ENCODE measurements at places on chromosomes 1 and 21.
A peak's percentile ranks its signal among the peaks of the same experiment; 100 is the strongest.

DNA sequence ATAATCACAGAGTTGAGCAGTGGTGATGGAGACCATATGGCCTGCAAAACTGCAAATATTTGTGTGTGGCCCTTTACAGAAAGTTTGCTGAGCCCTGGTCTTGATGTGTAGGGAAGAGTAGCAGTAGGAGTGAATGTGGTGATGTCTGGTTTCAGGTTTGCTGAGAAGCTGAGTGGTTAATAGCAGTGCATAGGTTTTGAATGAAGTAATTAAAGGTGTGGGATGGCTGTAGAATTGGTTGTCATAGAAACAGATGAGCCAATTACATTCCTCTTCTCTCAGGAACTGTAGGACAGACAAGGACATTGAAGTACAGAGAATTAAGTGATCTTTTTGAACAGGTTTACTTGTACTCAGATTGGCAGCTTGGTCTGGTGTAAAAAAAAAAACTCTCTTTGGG, 37.4 kb downstream of the PRDM2 start:
- DNase-seq, result no peak

DNA sequence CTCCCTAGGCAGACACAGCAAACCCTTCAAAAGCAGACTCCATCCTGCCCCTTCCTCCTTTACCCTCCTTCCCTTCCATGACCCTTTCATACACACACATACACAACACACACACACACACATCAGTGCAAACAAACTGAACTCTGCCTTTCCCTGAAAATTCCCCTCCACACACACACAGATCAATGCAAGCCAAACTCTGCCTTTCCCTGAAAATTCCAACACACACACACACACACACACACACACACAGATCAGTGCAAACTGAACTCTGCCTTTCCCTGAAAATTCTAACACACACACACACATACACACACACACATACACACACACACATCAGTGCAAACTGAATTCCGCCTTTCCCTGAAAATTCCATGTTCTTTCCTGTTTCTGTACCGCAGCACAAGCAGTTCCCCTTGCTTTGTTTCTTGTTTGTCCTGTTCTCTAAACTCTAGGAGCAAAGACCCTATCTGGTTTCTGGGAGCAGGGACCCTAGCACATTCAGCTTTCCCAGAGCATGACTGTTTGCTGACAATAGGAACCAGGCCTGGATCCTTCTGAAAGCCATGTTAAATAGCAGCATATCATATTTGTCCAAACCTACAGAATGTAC, 91.0 kb downstream of the PTPN14 start:
- DNase-seq, result no peak

- no peak for DNase-seq
These were observed 58.1 kb downstream of the NME7 start for GRCh38 chr1:169309178-169310166.

DNA sequence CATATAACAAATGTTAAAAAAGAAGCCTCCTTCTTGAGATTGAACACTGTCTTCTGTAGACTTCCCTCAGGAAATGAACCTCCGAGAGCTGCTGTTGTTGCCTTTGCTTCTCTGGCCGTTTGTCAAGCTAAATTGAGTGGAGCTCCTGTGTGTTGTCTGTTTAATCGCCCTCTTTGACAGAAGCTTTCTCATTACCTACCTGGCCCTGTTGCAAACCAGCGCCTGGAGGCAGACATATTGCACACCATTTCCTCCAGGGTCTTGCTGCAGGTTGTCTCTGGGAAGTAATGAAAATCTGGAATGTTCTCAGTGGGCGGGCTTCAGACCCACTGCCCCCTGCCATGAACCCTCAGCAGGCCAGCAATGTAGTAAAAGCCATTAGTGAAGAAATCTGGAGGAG, 83.3 kb downstream of the GABPA start:
- DNase-seq, result no peak

- peak; percentile 81 for DNase-seq
These were observed 109.9 kb downstream of the GALNT2 start for GRCh38 chr1:230176871-230177411.

DNA sequence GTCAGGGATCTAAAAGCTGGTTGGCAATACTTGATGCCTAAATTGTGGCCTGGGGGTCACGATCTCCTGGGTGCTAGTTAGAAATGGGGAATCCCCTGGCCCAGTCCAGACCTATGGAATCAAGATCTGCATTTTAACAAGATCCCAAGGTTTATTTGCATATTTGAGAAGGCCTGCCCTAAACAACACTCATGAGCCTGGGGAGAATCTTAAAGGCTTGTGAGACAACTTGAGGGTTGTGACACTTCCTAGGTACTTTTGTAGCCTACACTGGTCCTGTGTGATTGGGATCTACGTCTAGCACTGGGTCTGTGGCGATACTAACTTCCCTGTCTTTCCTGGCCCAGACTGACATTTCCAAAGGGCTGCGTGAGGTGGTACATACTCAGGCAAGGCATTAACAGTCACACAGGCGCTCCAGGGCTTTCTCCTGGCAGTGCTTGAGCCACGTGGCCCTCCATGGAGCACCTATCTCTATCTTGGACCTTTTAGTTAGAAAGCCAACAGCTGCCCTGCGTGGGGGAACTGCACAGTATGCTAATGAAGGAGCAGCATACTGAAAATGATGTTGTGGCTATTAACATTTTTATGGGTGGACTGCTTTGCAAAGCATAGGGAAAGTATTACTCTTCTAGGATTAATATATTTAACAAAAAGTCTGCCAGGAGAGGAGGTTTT, 263.1 kb downstream of the ST6GALNAC3 start:
- DNase-seq, result no peak

GRCh38 chr21:31308584-31308983, 35.5 kb downstream of the TIAM1 start:
- DNase-seq, result no peak
